Astrocyte (in vitro differentiated cells and primary cell): ENCODE measurements at places on chromosomes 4 and X.
A peak's percentile ranks its signal among the peaks of the same experiment; 100 is the strongest.

GRCh38 chr4:98546910-98547594 lies 111.4 kb downstream of the TSPAN5 start:
- peak; percentile 66 for DNase-seq

- no peak for DNase-seq
Measured at GRCh38 chr4:122170775-122171174, 18.6 kb downstream of the BLTP1 start.

DNA sequence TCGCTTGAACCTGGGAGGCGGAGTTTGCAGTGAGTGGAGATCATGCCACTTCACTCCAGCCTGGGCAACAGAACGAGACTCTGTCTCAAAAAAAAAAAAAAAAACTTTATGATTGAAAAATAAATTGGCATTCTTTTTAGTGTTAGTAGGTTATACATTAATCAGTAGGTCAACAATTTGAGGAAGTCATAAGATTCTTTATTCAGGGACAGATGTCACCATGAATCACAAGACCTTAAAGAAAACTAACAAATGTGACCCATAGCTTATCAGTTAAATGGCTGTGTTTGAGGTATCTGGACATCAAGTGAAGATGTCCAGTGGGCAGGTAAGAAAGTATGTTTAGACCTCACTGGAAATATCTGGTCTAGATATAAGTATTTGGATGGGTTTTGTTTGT lies 9.3 kb upstream of the PRMT9 start:
- no peak for DNase-seq

DNA sequence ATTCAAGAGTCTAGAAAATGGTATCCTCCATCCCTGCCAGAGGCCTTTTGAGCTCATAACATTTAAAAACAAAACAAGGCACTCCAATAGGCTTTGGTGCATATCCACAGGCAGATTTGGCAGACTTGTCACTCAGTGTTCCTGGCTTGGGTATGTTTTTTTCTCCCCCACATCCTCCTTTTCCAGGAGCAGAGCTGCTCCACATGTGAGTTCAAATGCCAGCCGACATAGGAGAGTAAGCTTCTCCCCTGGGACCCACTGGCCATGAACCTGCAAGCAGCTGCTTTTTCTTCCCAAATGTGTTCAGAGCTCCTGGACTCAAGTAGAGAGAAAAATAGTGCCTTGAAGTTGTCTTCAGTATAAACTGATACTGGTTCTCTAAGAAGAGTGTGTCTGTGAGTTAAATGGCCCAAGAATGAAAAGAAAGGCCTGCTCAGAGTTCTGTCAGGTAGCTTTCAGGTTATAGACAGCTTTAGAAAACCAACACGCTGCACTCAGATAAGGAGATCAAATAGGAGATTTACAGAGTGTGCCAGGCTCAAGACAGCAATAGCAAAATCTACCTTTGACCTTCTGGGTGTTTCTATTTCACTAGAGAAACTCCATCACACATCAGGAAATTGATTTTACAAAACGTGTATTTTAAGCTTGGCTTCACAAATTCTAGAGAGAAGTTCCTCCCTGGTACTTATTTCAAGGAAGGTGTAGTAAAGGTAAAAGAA lies 162.5 kb upstream of the GALNT7 start:
- no peak for DNase-seq

DNA sequence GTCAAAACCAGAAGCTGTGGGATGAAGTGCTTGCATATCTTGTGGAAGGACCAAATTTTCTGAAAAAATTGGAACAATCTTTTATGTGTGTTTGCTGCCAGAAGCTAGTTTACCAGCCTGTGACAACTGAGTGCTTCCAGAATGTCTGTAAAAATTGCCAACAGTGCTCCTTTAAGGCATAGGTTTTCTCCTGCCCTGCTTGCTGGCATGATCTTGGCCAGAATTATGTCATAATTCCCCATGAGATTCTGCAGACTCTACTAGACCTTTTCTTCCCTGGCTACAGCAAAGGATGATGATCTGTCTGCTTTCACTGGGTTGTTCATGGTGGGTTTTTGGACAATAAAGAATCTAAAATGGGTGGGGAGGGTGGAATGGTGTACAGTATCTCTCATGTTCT lies 196.3 kb upstream of the ZCCHC13 start:
- DNase-seq: no peak

- no peak for DNase-seq
Measured at GRCh38 chr4:56607926-56608325, 73.2 kb downstream of the HOPX start.

GRCh38 chr4:122205687-122206086 lies 53.6 kb downstream of the BLTP1 start:
- no peak for DNase-seq

DNA sequence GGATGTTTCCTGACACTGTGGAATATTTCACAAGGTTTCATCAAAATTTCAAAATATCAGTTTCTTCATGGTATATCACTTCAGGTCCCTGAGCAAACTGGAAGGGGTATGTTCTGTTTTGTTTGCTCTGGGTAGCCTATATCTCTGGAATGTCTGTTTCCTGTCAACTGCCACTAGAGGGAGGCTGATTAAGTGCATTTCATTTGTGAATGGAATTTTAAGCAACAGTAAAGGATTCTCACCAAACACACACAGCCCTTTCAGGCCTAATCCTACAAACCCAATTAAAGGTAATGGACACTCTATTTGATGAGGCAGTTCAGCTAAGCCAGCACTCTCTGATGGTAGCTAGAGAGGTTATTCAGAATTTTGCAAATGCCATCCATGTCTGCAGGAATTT lies 307.1 kb downstream of the TEX13A start:
- DNase-seq: peak; percentile 5

DNA sequence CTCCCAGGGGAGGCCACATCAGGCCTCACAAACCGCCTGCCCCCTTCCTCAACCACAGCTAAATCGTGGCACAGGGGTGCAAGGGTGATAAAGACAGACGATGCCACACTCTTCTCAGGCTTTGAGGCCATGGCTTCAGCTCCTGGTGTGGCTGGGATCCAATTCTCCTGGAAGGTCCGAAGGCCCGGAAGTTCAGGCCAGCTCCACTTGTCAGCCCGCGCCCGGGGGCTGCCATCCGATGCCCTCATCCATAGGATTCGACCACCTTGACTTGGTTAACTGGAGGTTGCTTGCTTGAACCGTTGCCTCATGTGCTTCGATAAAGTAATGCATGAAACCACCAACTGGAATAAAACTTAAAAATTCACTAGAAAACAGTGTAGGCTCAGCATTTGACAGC lies 8.2 kb downstream of the TEX13C start:
- DNase-seq: no peak

DNA sequence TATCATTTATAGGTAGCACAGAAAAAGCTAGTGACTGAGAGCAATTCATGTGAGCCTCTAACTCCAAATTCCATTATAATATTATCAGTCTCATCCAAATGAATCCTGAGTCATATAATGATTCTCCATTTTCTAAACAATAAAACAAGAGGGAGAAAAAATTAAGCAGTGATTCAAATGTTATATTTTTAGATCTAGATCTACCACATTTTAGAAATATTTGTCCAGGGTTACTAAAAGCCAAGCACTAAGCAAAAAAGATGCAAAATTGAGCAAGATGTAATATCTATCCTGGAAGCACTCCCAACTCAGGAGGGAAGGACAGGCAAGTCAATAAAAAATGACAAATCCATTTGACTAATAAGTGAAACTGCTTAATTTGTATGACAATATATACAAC lies 172.8 kb downstream of the FBXW7 start:
- DNase-seq: peak; percentile 23

DNA sequence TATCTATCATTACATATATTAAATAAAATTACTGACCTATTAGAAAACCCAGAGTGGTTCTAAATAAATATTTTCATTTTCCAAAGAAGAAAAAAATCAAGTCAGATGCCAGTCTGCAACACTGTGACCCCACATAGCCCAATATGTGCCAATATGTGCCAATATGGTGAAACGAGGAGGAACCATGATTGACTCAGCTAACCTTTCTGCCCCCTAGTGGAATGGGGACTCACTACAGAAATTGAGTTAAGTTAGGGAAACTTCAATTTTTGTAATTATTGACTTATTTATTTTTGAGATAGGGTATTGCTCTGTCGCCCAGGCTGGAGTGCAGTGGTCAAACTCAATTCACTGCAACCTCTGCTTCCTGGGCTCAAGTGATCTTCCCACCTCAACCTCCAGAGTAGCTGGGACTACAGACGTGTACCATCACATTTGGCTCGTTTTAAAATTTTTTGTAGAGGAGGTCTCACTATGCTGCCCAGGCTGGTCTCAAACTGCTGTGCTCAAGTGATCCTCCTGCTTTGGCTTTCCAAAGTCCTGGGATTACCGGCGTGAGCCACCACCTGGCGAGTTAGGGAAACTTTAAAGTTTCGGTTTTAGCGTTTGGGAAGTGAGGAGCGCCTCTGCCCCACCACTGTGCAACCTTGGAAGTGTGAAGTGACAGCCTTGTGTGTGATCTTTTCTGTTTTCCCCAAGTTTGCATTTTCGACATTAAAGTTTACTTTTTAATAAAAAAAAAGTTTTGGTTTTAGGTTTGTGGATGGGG lies 116.8 kb upstream of the SHISA3 start:
- no peak for DNase-seq

DNA sequence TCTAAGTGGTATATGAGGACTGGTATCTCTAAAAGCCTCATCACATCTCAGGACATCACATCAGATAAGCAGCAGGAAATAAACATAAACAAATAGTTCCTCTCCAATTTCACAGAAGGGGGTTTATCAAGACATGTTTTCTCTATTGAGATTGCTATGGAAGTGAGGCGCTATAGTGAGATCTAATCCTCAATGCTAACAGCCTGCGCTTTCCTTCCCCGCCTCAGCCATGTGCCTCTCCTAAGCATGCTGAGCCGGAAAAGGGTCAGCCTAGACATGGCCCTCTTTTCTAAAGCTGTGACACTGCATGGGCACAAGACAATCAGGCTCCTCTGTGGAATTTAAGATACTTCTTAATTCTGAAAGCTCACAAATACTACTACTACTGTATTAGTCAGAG lies 286.1 kb downstream of the INPP4B start:
- DNase-seq: no peak

GRCh38 chr4:114271031-114271430 lies 291.6 kb upstream of the ARSJ start:
- no peak for DNase-seq

- no peak for DNase-seq
Measured at GRCh38 chr4:45036677-45037076, 310.3 kb upstream of the GNPDA2 start.

DNA sequence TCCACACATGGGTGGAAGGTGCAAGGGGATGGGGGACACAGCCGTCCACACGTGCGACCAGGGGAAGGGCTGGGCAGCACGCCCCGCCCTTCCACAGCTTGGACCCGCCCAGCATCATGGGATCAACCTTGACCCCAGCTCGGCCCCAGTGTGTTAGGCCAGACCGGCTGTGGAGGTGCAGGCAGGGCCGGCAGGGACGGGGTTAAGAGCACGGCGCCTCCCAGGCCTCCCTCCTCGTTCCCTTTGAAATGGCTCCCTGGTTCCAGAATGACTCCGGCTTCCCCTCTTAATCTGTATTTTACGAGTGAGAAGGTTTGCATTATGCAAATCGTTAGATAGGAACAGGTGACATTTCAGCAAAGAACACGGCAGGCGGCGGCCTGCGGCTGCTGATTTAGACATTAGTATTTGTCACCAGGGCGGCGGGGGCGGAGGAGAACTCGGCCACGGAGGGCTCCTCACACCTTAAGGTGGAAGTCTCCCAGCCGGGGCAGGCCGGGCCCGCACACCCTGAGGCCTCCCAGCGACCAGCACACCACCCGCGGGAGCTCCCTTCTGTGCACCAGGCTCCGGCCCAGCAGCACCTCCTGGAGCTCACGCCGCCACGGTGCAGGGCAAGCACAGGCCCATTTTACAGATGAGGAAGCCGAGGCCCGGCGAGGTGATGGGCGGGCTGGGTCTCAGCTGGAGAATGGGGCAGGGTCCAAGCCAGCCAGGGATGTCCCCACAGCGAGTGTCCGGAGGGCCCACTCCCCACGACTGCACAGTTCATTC lies 116.1 kb downstream of the FAM53A start:
- DNase-seq: no peak

DNA sequence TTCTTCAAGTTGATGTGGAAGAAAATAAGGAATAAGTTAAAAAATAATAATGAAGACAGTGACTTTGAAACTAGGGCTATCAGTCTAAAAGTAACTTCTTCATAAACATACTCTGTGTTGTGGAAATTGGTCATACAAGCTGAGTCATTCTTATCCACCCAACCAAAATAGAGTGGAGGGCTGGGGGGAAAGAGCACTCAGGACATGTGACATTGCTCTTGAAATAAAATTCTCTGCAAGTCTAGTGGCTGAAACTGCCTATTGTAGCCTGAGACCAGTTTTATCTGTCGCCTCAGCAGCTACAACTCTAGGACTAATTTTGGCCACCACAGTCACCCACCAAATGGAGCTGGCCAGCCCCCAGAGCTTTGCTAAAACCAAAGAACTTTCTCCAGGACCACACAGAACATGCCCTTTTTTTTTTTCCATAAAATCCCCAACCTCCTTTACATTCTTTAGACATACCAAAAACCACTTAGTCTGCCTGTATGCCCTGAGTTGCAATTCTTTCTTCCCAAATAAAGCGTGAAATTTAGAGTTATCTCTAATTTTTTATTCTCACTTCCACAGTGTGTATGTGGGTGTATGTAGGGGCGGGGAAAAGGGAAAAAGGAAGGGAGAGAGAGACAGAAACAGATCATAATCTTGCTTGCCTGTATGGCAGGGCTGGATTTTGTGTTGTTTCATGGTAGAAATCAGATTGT lies 23.0 kb upstream of the SLC25A4 start:
- peak; percentile 20 for DNase-seq

- DNase-seq: no peak
Measured at GRCh38 chr4:2069986-2070385, 10.9 kb downstream of the NAT8L start.

GRCh38 chr4:28014469-28014868 lies 1153.8 kb downstream of the STIM2 start:
- DNase-seq: no peak

DNA sequence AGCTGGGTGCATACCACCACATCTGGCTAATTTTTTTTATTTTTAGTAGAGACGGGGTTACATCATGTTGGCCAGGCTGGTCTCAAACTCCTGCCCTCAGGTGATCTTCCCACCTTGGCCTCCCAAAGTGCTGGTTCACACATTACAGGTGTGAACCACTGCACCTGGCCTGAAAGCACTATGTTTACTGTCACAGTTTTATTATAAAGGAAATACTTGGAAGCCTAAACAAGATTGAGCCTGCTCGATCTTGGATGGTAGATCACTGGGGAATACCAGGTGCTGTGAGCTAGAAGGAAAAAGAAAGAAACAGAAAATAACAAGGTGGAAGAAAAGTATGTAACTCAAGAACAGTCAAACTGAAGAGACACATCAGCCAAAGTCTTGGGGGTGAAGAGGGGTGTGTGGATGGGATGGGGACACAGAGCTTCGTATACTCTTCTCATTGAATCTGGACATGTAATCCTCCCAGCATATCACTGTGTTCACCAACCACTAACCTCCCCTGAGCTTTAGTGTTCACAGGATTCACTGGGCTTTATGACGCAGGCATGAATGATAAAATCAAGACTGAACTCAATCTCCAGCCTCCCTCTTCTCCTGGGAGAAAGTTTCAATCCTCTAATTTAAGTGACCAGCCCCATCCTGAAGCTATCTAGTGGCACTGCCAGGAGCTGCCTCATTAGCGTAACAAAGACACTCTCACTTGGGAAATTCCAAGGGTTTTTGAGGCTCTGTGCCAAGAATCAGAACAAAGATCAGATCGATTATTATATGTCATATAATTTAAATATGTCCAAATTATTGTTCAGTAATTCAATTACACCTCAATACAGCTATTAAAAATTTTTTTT lies 40.9 kb downstream of the PDS5A start:
- DNase-seq: no peak

- peak; percentile 63 for DNase-seq
Measured at GRCh38 chr4:56757261-56757746, 64.2 kb downstream of the SPINK2 start.
